Activated T-helper 1 cell treated with Interleukin-2 at 50 U/mL for 16 hours (primary cell): ENCODE measurements at places on chromosomes 16 and 17.

GRCh38 chr17:65208717-65209116, 71.5 kb downstream of the RGS9 start:
- no peak for DNase-seq

GRCh38 chr17:60720763-60721531, 43.3 kb downstream of the BCAS3 start:
- DNase-seq, result peak; percentile 1

DNA sequence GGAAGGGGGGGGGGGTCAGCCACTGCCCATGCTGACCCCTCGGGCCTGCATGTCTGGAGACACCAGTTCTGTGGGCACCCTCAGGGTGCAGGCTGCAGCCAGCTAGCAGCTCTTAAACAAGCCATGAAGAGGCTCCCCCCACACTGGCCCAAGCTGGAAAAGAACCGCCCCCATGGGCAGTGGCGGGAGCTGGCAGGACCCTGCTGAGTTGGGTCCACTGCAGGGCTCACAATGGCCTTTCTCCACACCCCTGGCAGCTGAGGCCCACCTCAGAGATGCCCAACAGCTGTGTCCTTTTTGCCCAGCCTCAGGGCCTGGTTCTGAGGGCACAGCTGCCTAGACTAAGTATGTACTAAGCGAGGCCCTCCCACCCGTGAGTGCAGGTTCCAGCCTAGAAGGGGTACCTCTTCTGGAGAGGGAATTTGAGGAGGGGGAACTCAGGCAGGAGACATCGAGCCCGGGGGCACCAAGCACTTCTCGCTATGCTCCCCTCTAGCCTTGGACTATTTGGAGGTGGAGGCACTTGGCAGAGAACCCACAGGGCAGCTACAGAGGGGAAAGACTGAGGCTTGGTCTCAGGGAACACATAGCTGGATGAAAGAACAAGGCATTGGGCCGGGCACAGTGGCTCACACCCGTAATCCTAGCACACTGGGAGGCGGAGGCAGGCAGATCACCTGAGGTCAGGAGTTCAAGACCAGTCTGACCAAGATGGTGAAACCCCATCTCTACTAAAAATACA, 3.2 kb downstream of the THRA start:
- no peak for DNase-seq

- no peak for DNase-seq
Observed at GRCh38 chr17:63546308-63547082, 3.8 kb upstream of the DCAF7 start.

DNA sequence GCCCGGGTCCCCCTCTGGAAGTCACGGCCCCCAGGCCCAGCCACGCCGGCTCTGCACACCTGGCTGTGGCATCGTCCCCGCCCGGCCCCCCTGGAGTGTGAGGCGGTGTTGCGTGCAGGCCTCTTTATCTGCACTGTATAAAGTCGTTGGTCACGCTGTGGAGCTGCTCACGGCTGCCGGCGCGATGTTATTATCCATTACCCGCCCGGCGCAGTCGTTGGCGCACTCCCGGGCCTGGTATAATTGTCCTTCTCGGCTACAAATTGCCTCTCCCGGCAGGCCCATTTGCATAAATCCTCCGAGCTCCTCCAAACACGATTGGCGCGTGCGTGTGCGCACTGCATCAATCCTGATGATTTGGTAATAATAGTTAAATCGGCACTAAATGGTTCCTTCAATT, 57.8 kb downstream of the BAHCC1 start:
- DNase-seq, result no peak

DNA sequence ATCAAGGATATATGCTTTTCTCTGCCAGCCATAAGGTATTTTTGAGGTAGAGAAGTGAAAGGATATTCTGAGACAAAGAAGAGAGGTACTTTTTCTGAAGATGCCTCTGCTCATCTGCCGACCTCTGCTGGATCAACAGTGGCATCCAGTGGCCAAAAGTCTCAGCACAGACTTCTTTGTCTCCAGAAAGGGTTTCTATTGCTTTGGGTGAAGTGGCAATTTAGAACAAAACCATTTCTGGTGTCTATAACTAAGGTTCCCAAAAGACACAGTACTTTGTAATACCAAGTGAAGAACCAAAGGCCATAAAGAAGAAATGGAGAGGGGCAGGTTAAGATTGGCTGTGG, 155.2 kb upstream of the C17orf78 start:
- DNase-seq, result no peak

DNA sequence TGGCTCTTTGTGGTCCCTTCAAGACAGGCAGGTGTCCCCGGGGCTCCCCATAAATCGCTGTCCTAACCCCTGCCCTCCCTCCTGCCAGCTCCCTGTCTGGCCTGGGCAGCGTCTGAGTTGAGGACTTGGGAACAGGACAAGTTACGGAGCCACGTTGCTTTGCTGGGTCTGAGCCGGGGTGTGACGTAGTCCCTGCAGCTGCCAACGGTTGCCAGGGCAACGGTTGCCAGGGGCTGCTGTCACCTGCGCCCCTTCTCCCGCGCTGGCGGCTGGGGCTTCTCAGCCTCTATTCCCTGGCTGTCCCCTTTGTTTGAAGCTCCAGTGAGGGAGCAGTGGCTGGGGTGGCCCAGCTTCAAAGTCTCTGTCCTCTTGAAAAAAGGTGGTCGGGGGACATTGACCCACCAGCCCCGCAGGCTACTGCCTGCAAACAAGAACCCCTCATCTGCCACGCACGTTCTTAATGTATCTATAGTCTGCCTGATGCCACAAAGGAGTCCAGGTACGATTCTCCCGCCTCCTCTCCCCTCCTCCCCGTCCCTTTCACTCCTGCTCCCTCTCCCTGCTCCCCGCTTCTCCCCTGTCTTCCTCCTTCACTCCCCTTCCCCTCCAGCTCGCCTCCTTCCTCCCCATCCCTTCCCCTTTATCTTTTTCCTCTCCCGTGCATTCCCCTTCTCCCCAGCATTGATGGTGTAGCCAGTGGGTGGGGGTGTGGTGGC, 10.9 kb downstream of the ADGRG1 start:
- no peak for DNase-seq
